Occipital lobe (tissue), 3 donors: ENCODE measurements at places on chromosomes 7 and 10. TPM values are rescaled to one million over a fixed set of nuclear protein-coding genes. Genes with fewer than 3 reads are reported as not detected.

GRCh38 chr7:70504254-70504653 lies 627.7 kb upstream of the GALNT17 start:
- DNase-seq, result no peak

GRCh38 chr10:70198696-70199466 lies 28.6 kb upstream of the SAR1A start:
- DNase-seq, result no peak

GRCh38 chr7:1004018-1004852 lies 21.3 kb downstream of the CYP2W1 start:
- DNase-seq, result no peak

GRCh38 chr10:132224343-132225072 lies 37.8 kb downstream of the DPYSL4 start:
- no peak for DNase-seq

GRCh38 chr7:45876519-45876918 lies 3.6 kb upstream of the CCDC201 start:
- DNase-seq, result no peak

DNA sequence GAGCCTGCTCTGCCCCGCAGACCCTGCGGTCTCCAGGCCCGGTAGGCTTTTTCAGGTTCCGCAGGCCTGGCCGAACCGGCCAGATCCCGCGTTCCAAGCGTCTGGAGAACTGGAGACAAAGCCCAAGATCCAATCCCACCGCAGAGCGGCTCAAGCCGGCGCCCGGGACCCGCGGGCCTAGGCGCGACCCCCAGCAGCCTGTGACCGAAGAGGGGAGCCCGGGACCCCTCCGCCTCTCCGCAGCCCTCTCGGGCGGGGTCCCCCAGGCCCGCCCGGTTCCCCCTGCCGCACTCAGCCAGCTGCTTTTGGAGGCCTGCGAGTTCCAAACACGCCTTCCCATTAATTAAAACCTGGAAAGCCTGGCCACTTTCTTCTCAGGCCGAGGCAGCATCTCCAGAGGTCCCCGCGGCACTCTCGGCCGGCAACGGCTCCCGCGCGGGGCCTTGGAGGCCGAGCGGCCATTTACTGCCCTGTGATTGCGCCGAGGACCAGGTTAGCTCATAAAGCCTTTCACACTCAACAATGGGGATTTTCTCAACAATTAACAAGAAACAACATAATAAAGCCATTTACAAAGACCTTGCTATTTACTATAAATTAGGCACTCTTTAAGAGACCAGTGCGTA lies 16.7 kb downstream of the SKIDA1 start:
- no peak for DNase-seq

GRCh38 chr7:877312-878232 lies 1.2 kb downstream of the GET4 start:
- DNase-seq, result no peak

- DNase-seq, result no peak
These were observed 93.8 kb upstream of the MTPN start for GRCh38 chr7:136070736-136071505.

GRCh38 chr10:98326621-98327027 lies 58.6 kb upstream of the LOXL4 start:
- no peak for DNase-seq

GRCh38 chr10:4186849-4187540 lies 402.0 kb upstream of the KLF6 start:
- DNase-seq, result no peak

GRCh38 chr10:6647811-6648526 lies 67.9 kb upstream of the PRKCQ start:
- peak; percentile 18 for DNase-seq

The H2BK1 gene
- not detected for total RNA-seq

DNA sequence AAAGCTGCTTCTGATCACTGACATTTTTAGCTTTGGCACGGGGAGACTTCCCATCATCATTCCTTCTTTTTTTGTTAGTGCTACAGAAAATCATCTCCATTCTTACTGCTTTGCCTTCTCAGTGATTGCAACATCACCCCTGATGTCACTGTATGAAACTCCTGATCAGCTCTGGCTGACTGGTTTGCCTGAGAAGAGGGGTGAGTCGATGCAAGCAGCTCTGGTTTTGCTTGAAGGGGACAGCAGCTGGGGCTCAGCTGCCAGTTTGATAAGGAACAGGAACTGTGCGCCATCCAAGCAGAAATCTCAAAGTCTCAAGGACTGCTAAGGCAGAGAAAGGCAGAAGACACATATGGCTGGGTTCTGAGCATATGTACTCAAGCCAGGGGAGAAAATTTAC lies 808.5 kb upstream of the CELF2 start:
- DNase-seq, result peak; percentile 38

The OR2F2 gene
- total RNA-seq, result not detected

- no peak for DNase-seq
These were observed 392.0 kb downstream of the PAXIP1 start for GRCh38 chr7:154610903-154611302.

The PON3 gene
- total RNA-seq, result 0.47 TPM

The PAPOLB gene
- total RNA-seq, result 0.94 TPM

The NUDT13 gene
- total RNA-seq, result 0.31 TPM

DNA sequence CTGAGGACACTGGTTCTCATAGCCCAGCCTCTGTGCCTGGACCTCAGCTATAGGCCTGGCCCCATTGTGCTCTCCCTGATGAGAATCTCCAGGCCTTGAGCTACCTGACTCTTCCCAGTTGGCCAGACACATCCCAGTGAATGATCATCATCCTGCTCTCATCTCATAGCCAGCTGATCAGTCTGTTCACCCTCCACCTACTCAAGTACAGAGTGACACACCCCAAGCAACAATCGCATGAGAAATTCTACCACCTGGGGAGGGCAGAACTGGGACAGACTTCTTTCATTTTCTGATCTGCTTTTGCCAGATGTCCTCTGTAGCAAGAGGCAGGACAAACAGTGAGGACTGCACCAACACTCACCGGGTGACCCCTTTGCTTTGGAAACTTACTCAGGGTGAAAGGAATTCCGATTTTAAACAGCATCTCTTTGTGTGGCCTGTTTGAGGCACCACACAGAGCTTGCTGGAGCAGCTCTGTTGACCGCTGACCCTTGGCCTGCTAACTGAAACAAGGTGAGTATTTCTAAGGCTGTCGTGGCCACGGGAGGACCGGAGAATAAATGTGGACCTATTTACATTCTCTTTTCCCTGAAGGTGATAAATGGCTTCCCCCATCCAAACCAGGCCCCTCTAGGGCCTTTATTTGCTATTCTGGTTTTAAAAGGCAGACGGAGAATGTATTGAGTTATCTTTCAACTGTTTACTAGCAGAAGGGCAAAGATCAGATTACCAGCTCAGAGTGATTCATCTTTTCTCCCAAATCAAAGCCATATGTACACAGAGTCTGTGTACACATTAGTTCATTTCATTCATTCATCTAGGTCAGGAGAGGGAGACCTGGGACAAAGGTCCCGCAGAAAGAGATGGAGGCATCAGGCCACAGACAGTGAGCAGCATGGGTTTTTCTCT lies 181.4 kb upstream of the TNS3 start:
- DNase-seq, result no peak

DNA sequence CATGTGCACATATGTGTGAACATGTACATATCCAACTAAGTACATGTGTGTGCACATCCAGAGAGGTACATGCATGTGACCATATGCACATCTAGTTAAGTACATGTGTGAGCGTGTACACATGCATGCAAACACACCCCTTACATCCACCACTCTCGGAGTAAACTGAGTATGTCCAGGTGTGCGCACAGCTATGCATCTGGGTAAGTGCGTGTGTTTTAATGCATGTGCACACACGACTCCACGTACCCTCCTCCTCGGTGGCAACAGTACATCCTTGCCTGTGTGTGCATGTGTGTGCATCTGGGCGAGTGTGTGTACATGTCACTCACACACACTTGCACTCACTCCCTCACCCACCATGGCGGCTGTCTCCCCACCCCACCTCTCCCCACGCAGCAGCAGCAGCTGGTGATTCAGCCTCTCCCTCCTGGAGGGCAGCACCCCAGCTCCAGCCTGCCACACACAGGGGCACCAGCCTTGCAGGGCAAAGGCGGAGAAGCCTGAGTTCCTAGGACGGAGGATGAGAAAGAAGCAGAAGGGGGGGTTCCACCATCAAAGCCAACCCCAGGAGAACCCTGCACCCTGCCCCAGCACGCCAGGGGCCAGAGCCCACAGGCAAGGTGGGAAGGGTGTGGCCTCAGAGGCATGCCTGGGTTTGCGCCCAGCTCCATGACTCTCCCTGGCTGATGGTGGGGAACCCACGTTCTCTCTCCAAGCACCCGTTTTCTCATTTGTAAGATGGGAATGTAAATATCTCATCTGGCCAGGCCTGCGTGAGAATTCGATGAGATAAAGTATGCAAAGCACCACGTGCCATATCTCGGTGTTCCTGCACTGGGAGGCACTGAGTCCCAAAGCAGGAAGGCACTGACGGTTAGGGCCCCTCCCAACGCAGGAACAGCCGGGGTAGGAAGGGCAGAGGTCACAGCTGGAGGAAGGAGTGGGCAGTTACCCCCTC lies 27.7 kb upstream of the DNAAF5 start:
- no peak for DNase-seq

DNA sequence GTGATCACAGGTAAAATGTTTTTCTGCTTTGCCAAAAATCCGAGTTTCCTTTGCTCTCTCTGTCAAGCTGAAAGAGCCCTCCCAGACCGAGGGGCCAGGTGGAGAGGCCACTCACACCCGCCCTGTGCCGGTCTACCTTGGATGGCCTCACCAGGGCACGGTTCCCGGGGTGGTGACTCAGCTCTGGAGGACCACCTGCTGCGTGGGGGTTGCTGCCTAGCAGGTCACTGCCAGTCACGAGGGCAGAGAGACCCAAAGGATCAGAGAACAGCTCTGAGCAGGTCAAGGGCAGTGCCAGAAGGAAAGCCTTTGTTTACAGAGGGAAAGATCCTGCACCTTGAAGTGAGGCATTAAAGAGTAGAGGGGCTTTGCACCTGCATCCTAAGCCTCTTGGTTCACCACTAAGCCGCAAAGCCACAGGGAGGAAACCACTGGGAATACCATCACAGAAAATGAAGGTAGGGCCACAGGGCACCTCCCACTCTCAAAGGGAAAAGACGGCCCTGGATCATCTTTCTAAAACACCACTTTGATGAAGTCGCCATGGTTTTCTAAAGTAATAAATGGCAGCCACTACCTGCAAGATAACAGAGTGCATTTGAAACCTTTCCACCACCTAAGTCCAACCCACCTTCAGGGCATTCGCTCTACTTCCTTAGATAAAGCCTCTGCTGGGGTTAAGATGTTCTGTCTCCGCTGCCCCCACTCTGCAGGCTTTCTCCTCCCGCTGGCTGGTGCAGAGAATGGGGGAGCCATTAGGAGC lies 160.3 kb upstream of the KLF14 start:
- DNase-seq, result peak; percentile 43

DNA sequence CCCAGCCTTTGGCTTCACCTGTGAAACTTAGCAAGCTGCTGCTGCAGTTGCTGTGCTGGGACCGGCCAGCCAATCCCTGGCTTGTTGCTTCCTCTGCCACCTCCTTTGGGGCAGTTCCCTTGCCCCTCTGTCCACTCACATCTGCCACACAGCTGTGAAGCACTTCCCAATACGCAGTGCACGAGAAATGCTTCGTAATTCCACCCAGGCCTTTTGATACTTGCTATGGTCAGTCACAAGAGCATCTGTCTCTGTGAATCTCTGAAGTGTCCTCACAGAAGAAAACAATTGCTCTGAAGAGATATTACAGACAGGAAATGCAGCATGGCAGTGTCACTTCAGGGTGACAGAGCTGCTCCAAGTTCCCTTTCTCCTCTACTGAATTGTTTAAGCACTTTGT lies 208.5 kb downstream of the PTEN start:
- DNase-seq, result no peak

- DNase-seq, result no peak
These were observed 166.3 kb downstream of the ARHGAP12 start for GRCh38 chr10:31762316-31762715.

DNA sequence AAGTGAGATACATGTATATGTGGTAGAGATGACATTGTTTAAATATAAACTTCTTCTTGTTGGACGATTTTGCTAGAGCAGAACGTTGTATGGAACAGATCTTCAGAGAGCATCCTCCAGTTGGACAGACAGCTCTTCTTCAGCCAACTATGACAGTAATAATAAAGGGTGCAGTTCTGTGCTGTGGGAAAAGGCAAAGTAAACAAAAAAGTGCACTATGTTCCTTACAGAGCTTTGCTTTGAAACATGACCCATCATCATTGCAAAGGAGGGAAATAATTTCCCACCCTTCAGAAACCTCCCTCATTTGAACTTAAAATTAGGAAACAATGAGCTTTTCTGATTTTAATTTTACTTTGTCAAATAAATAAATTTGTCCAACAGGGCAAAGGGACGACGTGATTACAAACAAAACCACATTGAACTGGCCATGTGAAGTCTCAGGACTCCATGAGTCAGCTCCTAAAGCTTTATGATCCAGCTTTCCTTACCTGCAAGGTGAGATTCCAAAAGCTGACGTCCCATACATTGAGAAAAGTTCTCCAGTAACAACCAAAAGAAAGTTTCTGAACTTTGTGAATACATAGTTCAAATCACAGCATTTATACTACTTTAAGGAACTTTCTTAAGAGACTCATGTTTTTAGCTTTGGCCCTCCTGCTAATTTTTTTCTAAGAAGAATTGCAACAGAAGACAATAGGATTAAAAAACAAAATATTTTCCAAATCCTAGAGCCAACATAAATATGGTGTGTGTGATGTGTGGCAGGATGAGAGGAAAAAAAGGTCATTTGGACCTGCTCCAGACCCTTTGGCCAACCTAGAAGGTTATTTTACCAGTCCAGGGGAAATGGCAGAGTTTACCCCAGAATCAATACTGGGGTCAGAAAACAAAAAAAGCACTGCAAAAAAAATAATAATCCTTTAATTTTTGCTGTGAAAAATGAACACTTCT lies 565.4 kb upstream of the NRP1 start:
- no peak for DNase-seq

- DNase-seq, result no peak
These were observed 70.6 kb downstream of the FGFR2 start for GRCh38 chr10:121527690-121528089.

The KAZALD1 gene
- 1.4 TPM for total RNA-seq

The LRMDA gene
- total RNA-seq, result 0.62 TPM

The NEBL gene
- total RNA-seq, result 61.1 TPM

- no peak for DNase-seq
These were observed 268.0 kb downstream of the DYNC1I1 start for GRCh38 chr7:96040250-96040772.
